Smooth muscle cell of the pulmonary artery (primary cell): ENCODE measurements at places on chromosomes 4 and X. TPM values are rescaled to one million over a fixed set of nuclear protein-coding genes. Genes with fewer than 3 reads are reported as not detected.

The RAPGEF2 gene
- total RNA-seq, result 43.3 and 57.8 TPM in 2 replicates

The CXCL6 gene
- total RNA-seq, result 19.6 and 184 TPM in 2 replicates

The SPANXA2 gene
- not detected in 2 replicates for total RNA-seq

The ABLIM2 gene
- 0.98 and 2.7 TPM in 2 replicates for total RNA-seq

The MND1 gene
- total RNA-seq, result 0.79 and 1.7 TPM in 2 replicates

The PAGE1 gene
- not detected in 2 replicates for total RNA-seq

The BGN gene
- total RNA-seq, result 369 and 546 TPM in 2 replicates

The PRPS1 gene
- 17.0 and 28.8 TPM in 2 replicates for total RNA-seq

The FMR1NB gene
- not detected in 2 replicates for total RNA-seq

The RAB39B gene
- 0.72 and 1.9 TPM in 2 replicates for total RNA-seq

The CTAG1B gene
- not detected in 2 replicates for total RNA-seq

The DCAF4L1 gene
- 0.13 TPM in 2 replicates for total RNA-seq

The TLR6 gene
- total RNA-seq, result 0.50 and 2.5 TPM in 2 replicates

The GUCY1A1 gene
- 0.69 and 3.2 TPM in 2 replicates for total RNA-seq

The ZCCHC18 gene
- 0.52 and 1.7 TPM in 2 replicates for total RNA-seq

The JCHAIN gene
- 0.10 and 0.13 TPM in 2 replicates for total RNA-seq

The EGF gene
- 0.36 and 1.0 TPM in 2 replicates for total RNA-seq

The PARM1 gene
- total RNA-seq, result 2.7 and 3.0 TPM in 2 replicates

The MEPE gene
- not detected in 2 replicates for total RNA-seq

The RAB41 gene
- total RNA-seq, result not detected in 2 replicates

The GRPR gene
- total RNA-seq, result 0.07 TPM in 1 of 2 replicates, not detected in the other

The CXorf49 gene
- total RNA-seq, result not detected in 2 replicates

The FAAH2 gene
- total RNA-seq, result 0.07 and 0.23 TPM in 2 replicates

The SPANXB1 gene
- not detected in 2 replicates for total RNA-seq

The SLC49A3 gene
- 3.4 and 5.3 TPM in 2 replicates for total RNA-seq

The MGAT4D gene
- not detected in 2 replicates for total RNA-seq

The TRO gene
- total RNA-seq, result 16.4 and 23.9 TPM in 2 replicates

The MED12 gene
- total RNA-seq, result 38.4 and 39.6 TPM in 2 replicates

The GRIA2 gene
- total RNA-seq, result 0.26 TPM in 1 of 2 replicates, not detected in the other

The MAGEC3 gene
- total RNA-seq, result not detected in 2 replicates

The HTRA3 gene
- 5.1 and 5.4 TPM in 2 replicates for total RNA-seq

The RGN gene
- total RNA-seq, result 4.5 and 4.7 TPM in 2 replicates

The NDNF gene
- 0.56 and 4.9 TPM in 2 replicates for total RNA-seq
